ENCODE measurements at places on chromosomes 7 and 10.
A peak's percentile ranks its signal among the peaks of the same experiment; 100 is the strongest.

DNA sequence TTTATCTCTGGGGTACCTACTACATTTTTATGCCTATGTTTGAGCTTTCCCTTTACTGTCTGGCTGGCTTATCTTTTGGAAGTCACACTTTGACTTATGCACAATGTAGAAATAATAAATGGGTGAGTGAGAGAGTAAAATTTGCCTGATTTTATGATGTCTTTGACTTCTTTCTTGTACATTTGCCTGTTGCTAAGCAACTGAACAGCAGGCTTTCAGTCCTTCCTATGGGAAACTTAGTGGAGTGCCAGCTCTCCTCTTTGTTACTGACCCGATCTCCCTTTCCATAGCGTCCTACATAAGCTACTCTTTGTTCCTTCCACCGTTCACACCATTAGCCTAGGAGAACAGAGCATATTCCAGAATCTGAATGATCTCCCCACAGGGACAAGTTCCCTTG, 4.2 kb downstream of the TAS2R60 start:
- DNase-seq, result no peak

DNA sequence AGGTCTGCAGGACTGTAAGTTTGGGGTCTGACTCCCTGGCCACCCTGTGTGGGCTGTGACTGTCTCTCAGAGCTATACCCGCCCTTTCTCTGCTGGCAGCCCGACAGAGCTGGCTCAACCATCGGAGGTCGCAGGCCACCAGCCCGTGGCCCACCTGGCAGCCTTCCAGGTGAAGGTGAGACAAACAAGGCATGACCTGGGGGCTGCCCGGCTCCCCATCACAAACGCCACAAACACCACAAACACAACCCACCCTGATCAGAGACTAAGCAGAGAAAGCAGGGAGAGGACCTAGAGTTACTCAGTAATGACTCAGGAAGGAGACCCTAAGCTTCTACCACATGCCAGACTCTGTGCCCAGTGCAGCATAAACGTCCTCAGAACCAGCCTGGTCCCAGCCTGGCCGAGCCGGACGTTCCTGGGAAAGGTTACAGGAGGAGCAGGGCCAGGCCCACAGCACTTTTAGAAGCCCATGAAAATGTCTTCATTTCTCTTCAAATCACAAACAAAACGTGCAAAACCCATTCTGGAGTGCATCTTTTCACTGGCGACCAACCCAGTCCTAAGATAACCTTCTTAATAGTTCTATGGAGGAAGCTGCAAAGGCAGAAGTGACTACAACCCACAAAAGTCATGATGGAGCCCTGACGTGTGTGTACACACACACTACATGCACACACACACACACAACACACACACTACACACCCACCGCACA, 66.8 kb downstream of the MKI67 start:
- no peak for DNase-seq

DNA sequence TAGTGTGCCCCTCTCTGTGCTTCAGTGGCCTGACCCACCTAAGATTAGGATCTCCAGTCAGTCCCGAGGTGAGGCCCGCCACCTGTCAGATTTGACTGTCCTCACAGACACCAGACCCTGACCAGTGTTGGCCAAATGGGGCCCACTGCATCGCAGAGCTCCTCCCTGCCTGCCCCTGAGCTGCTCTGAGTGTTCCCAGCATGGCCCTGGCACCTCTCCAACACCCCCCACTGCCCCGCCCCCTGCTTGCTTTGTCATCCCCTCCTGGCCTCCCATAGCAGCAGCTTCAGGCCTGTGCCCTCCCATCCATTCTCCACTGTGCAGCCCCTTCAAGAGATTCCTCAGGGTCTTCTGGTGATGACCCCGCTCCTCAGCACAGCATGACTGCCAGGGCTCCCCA, 67.6 kb downstream of the C10orf120 start:
- DNase-seq, result no peak

DNA sequence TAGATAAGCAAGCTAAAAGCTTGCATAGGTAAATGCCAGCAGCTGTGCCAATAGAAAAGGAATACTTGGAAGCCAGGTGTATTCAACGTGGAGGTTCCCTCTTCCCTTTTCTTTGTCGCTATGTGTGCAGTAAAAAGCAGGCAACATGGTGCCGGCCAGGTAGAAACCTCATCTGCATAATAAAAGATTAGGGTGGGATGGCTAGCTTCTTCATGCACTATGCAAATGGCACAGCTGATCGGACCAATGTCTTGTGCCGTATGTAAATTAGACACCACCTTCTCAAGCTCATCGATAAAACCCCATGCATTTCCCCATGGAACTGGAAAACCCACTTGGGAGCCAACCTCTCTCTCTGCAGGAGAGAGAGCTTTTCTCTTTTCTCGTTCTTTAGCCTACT, 150.9 kb upstream of the FOXK1 start:
- DNase-seq, result no peak

- no peak for DNase-seq
Observed at GRCh38 chr7:25098096-25099046, 26.7 kb downstream of the CYCS start.

- no peak for DNase-seq
Observed at GRCh38 chr10:30417301-30417700, 16.7 kb upstream of the MAP3K8 start.

GRCh38 chr10:31390804-31391203, 71.8 kb downstream of the ZEB1 start:
- no peak for DNase-seq

DNA sequence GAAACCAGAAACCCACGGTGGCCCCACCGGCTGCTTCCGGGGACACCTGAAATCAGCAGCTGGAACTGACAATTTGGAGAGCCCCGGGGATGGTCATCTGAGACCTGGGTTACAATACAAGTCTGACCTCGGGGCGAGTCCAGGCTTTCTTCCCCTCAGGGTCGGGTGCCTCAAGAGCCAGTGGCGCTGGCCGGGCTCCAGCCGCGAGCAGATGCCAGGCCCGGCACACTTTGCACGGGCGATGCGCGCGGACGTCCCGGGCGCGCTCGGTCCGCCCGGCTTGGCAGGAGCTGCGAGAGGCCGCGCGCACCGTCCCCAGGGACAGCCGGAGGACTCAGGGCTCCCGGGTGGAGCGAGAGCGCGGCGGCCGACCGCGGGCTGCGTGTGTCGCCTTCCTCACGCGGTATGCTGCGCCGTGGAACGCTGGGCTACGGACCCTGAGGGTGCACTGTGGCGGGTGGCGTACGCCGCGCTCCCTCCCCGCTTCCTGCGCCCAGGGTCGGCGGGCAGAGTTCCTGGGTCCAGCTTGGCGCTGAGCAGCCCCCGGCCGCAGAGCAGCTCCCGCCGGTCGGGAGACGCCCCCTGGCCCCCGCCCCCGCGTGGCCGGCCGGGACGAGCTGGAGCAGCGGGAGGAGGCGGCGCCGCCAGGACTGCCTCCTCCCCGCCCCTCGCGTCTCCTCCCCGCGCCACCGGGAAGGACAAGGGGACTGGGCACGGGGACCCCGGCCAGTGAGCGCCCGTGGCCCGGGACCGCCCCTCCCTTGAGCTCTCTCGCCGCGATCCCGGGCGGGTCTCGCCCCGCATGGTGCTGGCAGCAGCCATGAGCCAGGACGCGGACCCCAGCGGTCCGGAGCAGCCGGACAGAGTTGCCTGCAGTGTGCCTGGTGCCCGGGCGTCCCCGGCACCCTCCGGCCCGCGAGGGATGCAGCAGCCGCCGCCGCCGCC, at the start of gene RBM20:
TSS of gene RBM20 (plus strand) at position 684 of the 945 bp plus-strand sequence. CDS start at position 803, 119 bp downstream.
- peak; percentile 31 for DNase-seq

DNA sequence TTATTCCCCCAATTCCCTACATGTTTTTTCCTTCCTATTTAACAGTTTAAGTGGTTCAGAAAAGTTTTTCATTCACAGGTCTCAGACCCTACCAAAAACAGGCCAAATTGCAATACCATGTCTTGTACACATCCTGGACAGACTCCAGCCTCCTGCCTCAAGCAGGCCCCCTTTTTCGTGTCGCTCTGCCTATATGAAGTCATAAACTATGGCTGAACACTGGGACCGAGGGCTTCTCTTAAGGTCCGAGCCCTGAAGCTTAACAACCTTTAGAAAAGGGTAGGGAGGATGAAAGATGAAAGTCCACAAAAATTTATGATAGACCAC, 1.4 kb downstream of the FBXW4 start:
- DNase-seq, result no peak

- DNase-seq, result no peak
Observed at GRCh38 chr7:43904533-43905208, 1.7 kb downstream of the URGCP start.

- DNase-seq, result no peak
Observed at GRCh38 chr7:100599911-100600729, 2.0 kb upstream of the PCOLCE start.

DNA sequence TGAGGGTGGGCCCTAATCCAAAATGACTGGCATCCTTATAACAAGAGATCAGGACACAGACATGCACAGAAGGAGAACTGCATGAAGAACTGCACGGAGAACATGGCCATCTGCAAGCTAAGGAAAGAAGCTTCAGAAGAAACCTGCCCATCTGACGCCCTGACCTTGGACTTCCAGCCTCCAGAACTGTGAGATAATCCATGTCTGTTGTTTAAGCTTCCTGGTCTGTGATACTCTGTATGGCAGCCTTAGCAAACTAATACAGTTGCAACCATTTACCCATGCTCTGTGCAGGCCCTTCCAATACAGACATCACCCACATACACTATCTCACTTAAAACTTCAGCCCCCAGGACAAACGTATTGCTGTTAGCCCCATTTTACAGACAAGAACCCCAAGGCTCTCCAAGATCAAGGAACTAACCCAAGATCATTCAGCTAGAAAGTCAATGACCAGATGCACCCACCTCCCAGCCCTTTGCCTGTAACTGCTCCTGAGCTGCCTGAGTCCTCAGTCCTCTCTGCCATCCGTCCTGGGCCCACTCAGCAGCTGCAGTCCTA, 39.7 kb downstream of the DLG5 start:
- no peak for DNase-seq

GRCh38 chr10:77045085-77045484, 592.5 kb downstream of the KCNMA1 start:
- no peak for DNase-seq

DNA sequence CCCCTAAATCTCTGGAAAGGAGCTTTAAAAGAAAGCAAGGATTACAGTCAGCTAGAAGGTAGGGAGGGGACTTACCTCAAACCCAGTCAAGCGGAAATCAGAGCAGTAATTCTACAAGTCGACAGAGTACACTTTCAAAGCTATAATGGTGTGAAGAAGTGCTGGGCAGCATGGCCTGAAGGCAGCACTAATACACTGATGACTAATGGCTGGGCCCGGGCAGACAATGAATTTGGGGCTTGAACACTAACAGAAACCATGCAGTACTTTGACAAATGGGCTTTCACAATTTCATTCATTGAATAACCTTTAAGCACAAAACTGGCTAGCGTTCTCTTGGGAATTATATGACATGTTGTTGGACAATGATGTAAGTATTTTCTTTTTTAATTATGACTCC, 4.7 kb downstream of the GLI3 start:
- no peak for DNase-seq

- DNase-seq, result no peak
Observed at GRCh38 chr7:122311050-122311700, 6.6 kb upstream of the FEZF1 start.

DNA sequence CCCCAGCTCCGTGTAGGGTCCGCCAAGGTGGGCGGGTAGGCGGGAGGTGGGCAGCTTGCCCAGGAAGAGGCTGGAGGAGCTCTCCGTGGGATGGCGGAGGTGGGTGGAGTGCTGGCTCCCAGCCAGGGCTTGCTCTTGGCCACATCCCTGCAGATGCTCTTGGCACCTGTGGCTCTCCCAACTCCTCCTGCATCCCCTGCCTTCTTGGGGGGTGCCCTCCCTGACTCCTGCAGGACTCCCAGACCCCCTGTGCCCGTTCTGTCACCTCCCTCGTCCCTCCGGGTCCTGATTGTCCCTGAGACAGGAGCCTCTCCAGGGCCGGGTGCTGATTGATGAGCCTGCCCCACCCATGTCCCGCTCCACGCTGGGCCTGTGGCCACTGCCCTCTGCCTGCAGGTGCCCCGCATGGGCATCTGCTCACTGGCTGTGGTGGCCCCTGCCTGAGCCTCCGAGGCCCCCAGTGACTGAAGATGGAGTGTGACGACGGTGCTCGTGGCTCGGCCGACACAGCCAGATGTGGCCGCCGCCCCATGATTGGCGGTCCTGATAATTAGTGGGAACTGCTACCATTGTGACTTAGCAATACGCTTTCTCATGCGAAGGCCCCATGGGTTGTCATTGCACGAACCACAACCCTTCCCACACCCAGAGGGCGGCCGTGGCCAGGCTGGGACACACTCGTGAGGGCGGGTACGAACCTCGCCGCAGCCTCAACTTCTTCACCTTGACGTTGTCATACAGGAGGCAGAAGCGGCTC, 23.6 kb downstream of the CFAP46 start:
- DNase-seq, result no peak

GRCh38 chr7:157610671-157611295, 274.0 kb downstream of the DNAJB6 start:
- DNase-seq, result no peak
